ENCODE measurements at places on chromosomes 12 and 14.

- no peak for DNase-seq
Measured at GRCh38 chr14:66649498-66649897, 141.6 kb downstream of the GPHN start.

DNA sequence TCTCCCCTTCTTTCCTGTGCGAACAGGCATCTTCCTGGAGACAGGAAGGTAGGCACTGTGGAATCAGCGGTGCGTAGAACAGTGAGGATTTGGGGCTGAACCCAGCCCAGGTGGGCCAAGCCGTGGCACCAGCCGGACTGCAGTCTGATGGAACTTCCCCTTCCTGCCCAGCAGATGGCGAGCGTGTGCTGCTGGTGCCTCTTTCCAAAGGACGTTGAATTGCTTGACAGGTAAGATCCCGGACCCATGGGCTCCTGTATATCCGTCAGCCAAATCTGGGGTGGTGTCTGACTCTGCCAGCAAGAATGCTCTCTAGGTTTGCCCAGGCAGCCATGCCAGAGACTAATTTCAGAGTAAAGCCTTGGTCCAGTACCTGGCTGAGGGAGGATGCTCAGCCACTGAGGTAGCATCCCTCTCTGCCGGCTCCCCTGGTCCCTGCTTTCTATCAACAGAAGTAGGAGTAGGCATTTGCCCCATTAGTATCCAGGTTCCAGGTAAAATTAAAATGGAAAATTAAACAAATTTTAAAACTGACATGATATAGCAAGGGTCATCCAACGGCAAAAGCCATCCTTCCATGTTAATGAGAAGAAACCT, 21.1 kb upstream of the KCNA5 start:
- DNase-seq, result peak; percentile 8

DNA sequence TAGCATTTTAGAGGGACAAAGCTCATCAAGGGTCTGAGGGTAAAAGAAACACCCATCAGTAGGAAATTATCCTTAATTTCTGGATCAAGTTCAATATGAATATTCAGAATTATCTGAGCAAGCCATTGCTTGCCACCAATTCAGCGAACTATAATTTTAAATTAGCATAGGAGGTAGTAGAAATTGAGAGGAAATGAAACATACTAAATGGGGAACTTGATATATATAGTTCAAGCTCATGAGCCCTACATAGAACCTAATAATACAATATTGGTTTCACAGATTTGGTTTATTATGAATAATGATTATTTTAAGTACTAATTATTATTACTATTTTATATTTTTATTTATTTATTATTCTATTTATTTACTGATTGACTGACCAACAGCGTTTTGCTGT, 42.1 kb upstream of the GXYLT1 start:
- DNase-seq, result no peak

- no peak for DNase-seq
Measured at GRCh38 chr14:68665131-68665530, 127.7 kb downstream of the ZFP36L1 start.

GRCh38 chr12:117518594-117519270, 157.3 kb upstream of the NOS1 start:
- no peak for DNase-seq

GRCh38 chr12:51293696-51294095, 23.5 kb upstream of the SMAGP start:
- no peak for DNase-seq

DNA sequence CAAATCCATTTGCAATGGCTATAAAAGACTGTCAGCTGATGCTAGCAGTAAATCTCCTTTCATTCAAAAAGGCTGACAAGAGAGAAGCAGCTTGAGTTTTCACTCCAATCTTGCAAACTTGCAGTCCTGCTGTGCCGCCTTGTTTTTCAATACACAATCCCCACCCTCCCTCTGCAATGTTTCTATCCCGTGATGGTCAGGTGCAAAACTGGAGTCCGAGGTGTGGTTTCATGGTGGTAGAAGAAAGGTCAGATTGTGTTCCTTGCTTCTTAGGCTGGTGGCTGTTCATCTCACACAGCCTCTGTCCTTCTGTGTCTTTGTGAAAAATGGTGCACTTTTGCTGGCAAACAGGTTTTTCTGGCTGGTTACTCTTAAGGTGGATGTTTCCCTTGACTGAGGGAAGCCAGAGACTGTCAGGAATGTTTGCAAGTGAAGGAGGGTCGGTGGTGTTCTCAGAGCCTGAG, 27.7 kb upstream of the TBX3 start:
- no peak for DNase-seq

DNA sequence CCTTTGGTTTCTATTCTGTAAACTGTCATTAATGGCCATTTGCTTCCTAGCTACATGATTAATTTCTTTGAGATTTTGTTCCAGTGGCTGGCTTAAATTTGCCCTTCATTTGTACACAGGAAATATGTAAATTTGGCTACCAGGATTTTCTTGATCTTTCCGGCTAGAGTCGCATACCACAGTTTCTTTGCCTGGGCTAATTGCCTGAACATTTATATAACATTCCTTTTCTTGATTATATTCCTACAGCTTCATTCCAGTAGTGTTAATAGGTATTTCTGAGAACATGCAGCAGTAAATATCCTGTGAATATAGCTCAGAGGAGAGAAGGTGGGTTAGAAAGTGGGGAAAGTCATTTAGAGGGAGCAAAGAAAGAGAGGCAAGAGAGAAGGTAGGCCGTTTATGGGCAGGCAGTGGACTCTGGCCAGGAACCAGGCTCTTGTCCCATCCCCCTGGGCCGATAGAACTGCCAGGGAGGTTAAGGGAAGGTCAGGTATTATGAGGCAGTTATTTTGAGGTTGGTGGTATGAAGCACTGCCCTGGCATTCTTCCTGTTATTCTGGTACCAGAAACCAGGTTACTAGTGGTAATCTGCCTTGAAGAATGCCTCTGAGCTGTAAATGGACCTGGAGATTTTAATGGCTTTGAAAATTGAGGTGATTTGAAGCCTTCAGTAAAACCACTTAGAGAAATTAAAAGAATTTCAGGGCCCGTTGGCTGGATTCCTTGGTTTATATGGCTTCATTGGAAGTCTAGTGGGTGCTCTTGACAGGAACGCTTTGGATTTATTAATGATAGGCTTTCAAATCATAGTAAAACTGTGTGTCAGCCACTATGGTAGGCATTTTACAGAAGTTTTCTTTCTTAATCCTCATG, 4.4 kb downstream of the RNF10 start:
- no peak for DNase-seq

GRCh38 chr14:42469637-42470426, 863.2 kb downstream of the LRFN5 start:
- no peak for DNase-seq

- no peak for DNase-seq
Measured at GRCh38 chr14:71021347-71022011, 114.2 kb downstream of the PCNX1 start.

- peak; percentile 77 for DNase-seq
Measured at GRCh38 chr12:57744194-57744776, 554 bp upstream of the TSPAN31 start.

DNA sequence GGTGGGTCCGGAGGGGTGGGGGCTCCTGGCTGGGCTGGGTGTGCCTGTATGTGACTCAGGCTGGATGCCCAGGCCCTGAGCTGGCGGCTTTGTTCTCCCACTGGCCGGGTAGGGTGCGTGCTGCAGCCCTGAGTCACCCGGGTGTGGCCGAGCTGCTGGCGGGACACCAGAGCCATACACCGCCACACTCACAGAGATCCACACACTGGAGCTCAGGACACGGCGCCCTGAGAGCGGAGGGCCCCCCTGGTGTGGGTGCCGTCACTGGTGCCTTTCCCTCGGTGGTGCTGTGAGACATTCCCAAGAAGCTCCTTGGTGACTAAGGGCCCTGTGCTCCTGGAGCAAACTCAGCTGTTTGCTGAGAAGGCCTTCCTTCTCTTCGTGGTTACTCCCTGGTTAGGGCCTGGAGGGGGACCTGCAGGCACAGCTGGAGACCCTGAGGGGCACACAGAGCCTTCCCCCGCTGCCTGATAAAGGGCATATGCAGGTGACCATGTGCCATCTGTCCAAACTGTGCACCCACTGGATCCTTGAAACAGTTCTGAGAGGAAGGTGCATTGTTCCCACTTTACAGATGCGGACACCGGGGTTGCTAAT, 44.3 kb downstream of the KRT80 start:
- no peak for DNase-seq

DNA sequence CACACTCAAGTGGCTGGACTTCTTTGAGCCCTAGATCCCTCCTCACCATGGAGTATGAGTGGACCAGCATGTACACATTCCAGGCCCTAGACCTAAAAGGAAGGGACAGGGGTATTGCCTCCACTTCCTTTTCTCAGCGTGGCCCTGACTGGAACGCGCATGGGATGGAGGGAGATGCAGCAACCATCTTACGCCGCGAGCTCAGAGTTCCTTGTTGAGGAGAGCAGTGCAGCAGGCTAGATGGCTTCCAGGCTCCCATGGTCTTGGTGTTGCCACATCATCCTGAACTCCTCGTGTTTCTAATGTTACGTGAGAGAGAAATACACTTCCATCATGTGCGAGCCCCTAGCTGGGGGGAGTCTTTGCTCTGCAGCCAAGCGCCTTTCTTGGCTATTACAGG, 61.8 kb upstream of the DIO3 start:
- no peak for DNase-seq

GRCh38 chr14:34241185-34241711, 220.8 kb downstream of the SPTSSA start:
- no peak for DNase-seq

GRCh38 chr12:8771072-8771471, 51.3 kb upstream of the A2ML1 start:
- no peak for DNase-seq

GRCh38 chr12:40551466-40551865, 140.8 kb upstream of the CNTN1 start:
- no peak for DNase-seq

DNA sequence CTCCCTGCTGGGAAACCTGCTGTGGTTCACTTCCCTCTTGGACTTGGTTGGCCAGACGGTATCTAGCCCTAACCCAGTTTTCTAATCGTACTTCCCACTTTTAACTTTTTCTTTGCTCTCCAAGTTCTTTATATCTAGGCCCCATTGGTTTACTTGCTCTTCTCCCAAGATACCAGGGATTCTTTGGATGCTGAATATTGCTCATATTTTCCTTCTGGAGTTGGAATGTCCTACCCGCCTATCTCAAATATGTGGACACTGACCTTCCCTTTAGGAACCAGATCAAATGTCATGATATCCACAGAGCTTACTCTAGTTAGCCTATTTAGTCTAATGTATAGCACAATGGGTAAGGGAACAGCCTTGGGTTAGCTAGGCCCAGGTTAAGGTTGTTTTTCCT, 228.6 kb downstream of the DACT1 start:
- DNase-seq, result no peak

GRCh38 chr14:47917344-47917954, 242.0 kb upstream of the MDGA2 start:
- DNase-seq, result peak; percentile 2

DNA sequence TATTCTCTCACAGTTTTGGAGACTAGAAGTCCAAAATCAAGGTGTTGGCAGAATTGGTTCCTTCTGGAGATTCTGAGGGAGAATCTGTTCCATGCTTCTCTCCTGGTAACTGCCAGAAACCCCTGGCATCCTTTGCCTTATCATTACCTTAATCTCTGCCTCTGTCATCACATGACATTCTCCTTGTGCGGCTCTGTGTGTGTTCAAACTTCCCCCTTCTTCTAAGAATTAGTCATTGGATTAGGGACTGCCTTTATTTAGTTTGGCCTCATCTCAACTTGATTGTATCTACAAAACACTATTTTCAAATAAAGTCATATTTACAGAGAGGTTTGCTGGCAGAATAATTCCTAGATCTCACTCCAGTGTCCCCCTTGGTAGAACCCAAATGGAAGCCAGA, 68.9 kb downstream of the ZNF641 start:
- no peak for DNase-seq

DNA sequence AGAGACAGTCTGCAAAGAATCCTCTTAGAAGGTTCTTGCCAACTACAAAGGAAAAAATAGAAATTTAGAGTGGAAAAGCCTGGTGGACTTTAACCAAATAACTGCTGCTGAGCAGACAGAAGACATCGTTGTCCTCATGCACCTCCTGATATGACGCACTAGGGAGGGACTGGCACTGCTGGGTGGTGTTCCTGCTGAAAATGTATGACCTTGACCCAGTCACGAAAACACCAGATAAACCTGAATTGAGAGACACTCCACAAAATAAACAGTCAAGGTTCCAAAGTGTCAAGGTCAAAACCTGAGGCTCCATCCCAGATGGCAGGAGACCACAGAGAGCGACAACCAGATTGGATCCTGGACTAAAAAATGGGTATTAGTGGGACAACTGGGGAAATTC, 61.9 kb downstream of the CHGA start:
- DNase-seq, result no peak

DNA sequence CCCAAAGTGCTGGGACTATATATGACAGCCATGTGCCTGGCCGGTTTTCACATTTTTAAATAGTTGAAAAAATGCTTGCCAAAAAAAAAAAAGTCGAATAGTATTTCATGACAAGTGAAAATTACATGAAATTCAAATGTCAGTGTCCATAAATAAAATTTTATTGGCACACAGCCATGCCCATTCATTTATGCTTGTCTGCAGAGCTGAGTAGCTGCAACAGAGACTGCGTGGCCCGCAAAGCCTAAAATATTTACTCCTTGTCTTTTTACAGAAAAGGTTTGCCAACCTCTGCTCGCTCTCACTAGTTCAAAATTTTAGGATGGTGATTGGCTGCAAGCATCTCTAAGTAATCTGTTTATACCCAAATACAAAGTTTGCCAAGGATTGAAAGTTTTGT, 49.2 kb downstream of the TESC start:
- no peak for DNase-seq

- no peak for DNase-seq
Measured at GRCh38 chr14:68586896-68587751, 205.7 kb downstream of the ZFP36L1 start.

DNA sequence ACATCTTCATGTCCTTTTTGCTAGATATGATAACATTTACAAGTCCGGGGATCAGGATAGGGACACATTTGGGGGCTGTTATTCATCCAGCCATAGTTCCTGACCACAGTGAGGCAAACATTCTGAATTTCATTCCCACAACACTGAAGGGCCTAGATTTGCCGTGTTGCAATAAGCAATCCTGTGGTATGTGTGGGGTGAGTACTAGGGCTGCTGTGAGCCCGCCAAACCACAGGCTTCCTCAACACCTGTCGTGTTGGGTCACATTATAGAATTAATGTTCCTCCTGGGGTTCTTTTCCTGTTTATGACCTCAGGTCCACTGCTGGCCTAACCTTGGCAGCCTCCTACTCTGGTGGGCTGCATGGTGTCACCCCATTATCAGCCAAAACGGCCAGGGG, 119.2 kb downstream of the TBC1D30 start:
- no peak for DNase-seq

- no peak for DNase-seq
Measured at GRCh38 chr12:95134085-95134484, 60.7 kb upstream of the NR2C1 start.

- DNase-seq, result no peak
Measured at GRCh38 chr12:41777064-41777790, 367.4 kb downstream of the GXYLT1 start.

DNA sequence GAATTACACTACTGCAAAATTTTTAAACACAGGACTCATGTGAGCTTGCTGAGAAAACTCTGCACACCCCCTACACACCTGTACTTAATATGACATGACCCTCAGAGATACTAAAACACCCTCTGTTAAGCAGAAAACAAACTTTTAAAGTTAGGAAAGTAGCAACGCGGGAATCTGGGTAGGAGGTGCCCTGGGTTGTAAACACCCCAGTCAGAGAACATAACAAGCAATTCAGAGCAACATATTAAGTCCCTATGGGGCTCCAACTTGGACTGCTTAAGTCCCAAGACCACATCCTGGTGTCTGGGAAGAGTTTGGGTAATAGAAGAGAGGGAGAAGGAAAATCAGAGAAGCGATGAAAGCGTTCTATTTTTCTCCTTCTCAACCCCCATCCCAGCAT, 1.2 kb downstream of the ATF7 start:
- no peak for DNase-seq

- DNase-seq, result no peak
Measured at GRCh38 chr14:61254808-61255526, 26.2 kb downstream of the TMEM30B start.

Data from CMK (cell line).